ENCODE measurements at places on chromosomes 3 and 15.

GRCh38 chr3:59143447-59143846 is 93.6 kb upstream of the CFAP20DC start:
- DNase-seq: no peak

GRCh38 chr3:105996781-105997180 is 128.0 kb upstream of the CBLB start:
- DNase-seq: no peak

DNA sequence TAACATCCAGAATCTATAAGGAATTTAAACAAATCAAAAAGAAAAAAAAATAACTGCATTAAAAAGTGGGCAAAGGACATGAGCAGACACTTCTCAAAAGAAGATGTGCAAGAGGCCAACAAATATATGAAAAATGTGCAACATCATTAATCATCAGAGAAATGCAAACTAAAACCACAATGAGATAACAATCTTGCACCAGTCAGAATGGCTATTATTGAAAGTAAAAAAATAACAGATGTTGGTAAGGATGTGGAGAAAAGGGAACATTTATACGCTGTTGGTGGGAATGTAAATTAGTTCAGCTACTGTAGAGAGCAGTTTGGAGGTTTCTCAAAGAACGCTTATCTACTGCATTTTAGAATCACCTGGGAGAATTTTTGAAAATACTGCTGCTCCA is 186.1 kb downstream of the OTOL1 start:
- DNase-seq: no peak

GRCh38 chr3:16704941-16705340 is 99.7 kb upstream of the DAZL start:
- no peak for DNase-seq

- no peak for DNase-seq
These were observed 617.5 kb downstream of the RBMS3 start for GRCh38 chr3:29898171-29898965.

DNA sequence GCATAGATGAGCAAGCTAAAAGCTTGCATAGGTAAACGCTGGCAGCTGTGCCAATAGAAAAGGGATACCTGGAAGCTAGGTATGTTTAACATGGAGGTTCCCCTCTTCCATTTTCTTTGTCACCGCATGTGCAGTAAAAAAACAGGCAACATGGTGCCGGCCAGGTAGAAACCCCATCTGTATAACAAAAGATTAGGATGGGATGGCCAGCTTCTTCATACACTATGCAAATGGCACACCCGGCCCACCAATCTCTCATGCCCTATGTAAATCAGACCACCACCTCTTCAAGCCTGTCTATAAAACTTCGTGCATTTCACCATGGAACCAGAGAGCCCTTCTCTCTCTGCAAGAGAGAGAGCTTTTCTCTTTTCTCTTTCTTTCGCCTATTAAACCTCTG is 224.3 kb upstream of the P2RY1 start:
- no peak for DNase-seq

- DNase-seq: no peak
These were observed 12.0 kb downstream of the PLSCR1 start for GRCh38 chr3:146532406-146532805.

Measured in omental fat pad (tissue), 4 donors.